Activated B cell treated with CpG ODN at 0.5 μM for 24 hours (primary cell): ENCODE measurements at places on chromosomes 3 and 15.

- H3K27ac ChIP-seq = no peak overlapping the region
- no peak for DNase-seq
- H3K36me3 ChIP-seq = peaks cover 74% of the 10 kb centered on the region
- H3K4me1 ChIP-seq = no peaks in the 10 kb centered on the region
These were observed 95.2 kb downstream of the RYK start for GRCh38 chr3:134155446-134155845.

DNA sequence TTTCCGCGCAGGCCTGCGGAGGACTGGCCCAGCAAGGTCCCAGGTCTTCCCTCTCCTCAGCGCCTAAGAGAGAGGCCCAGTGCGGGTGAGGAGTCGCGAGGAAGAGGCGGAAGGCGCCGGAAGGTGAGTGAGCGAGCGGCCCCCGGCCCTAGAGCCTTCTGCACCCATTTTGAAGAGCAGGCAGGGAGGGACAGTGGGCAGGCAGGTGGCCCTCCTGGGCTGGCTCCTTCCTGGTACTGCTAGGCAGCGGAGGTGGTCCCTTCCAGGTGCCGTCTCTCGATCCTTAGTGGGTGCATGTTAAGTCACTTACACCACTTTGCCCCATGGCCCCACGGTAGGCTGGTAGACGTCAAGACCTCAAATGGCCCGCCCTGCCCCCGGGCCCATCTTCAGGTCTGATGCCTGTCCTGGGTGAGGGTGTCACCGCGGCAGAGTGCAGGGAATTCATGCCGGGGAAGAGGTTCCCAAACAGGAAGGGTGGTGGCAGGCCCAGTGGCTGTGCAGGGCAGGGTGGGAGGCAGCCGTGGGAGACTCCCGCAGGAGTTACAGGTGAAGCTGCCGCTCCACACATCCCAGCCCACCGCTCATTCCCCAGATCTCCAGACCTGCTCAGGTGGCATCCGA is 14.4 kb downstream of the PAK6 start:
- peaks cover 23% of the 10 kb centered on the region for H3K27me3 ChIP-seq
- peak overlapping the region; percentile 78 for H3K4me3 ChIP-seq
- no peak overlapping the region for H3K27ac ChIP-seq
- DNase-seq = no peak
- peaks cover 6% of the 10 kb centered on the region for H3K4me1 ChIP-seq
- no peaks in the 10 kb centered on the region for H3K36me3 ChIP-seq

DNA sequence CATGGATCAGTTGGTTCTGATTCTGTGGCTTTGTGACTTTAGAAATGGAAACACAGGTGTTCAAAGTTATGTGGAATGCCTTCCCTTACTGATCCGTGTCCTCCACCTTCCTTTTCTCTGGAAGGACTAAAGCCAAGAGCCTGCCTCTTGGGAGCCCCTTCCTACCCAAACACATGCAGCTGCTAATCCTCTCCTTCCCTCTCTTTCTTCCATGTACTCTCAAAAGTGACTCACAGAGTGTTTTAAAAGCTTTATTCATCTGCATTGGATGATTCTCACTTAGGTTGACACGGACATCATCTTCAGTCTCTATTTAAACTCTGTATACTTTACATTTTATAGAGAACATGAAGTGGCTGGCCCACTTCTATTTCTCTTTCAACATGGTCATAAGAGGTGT is 856.5 kb upstream of the ARPP21 start:
- no peaks in the 10 kb centered on the region for H3K27me3 ChIP-seq
- H3K4me3 ChIP-seq = no peak overlapping the region
- DNase-seq = no peak
- H3K4me1 ChIP-seq = no peaks in the 10 kb centered on the region
- no peaks in the 10 kb centered on the region for H3K36me3 ChIP-seq

GRCh38 chr15:74019734-74020133 is 25.2 kb downstream of the PML start:
- no peak for DNase-seq
- no peak overlapping the region for H3K27ac ChIP-seq
- no peak overlapping the region for H3K4me3 ChIP-seq
- peaks cover 60% of the 10 kb centered on the region for H3K36me3 ChIP-seq
